ENCODE measurements at places on chromosomes 16 and 17.

GRCh38 chr16:46830417-46830901 lies 521 bp downstream of the C16orf87 start:
- DNase-seq = peak; percentile 19

- DNase-seq = no peak
These were observed 1.7 kb upstream of the SPEM2 start for GRCh38 chr17:7423679-7424078.

DNA sequence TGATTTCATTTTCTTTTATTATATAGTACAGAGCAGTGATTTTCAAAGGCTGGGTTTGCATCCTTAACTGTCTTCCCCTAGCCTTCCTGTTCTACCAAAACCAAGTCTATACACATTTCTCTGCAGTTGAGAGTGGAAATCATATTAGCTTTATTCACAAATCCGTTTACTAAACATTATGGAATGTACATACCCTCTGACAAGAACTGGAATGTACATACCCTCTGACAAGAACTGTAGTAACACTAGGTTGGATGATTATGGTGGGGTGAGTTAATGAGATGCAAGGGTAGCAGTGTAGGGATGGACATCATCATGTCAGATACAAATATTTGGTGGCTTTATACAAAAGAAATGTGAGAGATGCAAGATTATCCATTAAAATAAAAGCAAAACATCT lies 154.8 kb downstream of the CYB561 start:
- DNase-seq = no peak

GRCh38 chr16:57764341-57765159 lies 29.0 kb downstream of the KATNB1 start:
- DNase-seq = peak; percentile 15

DNA sequence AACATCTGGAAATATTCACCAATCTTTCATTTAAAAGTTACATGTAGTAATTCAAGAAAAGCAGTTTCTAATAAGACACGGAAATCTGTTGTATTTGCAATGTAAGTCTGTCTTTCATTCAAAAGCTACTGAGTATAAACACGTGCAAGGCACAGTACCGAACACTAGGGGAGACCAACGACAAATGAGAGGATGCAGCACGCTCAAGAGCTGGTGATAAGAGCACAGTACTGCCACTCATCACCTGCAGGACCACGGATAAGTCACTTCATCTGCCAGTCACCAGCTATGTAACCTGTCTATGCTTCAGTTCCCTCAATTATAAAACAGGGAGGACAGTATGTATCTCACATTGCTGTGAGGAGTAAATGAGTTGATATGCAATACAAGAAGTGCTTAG lies 67.1 kb downstream of the CLEC18A start:
- DNase-seq = peak; percentile 6

DNA sequence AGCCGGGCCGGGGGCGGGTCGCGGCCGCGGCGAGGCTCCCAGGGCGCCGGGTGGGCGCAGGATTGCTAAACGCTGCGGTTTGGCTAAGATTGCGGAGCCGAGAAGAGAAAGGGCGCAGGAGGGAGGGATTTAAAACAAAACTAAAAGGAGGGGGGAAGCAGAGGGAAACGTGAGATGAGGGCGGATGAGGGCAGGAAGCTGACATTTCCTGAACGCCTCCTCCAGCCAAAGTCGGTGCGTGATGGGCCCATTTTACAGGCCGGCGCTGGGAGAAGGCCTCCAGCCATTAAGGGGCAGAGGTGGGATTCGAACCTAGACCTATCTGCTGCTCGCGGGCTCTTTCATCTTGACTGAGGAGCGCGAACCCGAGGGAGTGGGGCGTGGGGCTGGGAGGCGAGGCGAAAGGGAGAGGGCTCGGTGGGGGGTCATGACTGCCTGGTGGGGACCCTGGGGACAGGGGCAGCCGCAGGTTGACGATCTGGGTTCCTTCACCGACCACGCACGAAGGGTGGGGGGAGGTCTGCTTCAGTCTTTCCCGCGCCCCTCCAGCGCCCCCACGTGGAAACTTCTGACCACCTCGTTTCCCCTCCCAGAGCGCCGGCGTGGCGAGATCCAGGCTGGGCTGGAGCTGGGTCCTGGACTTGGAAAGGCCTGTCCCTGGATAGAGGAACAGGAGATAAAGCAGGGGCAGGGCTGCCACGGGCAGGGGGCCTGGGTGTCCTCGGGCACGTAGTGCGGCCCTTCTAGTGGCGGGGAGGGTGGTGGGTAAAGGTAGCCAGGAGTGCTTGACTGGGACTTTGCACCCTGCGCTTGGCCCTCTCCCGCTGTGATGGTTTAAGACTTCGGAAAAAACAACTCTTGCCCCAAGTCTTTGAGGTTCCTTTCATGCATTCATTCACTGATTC lies 3.8 kb upstream of the TAC4 start:
- peak; percentile 62 for DNase-seq

DNA sequence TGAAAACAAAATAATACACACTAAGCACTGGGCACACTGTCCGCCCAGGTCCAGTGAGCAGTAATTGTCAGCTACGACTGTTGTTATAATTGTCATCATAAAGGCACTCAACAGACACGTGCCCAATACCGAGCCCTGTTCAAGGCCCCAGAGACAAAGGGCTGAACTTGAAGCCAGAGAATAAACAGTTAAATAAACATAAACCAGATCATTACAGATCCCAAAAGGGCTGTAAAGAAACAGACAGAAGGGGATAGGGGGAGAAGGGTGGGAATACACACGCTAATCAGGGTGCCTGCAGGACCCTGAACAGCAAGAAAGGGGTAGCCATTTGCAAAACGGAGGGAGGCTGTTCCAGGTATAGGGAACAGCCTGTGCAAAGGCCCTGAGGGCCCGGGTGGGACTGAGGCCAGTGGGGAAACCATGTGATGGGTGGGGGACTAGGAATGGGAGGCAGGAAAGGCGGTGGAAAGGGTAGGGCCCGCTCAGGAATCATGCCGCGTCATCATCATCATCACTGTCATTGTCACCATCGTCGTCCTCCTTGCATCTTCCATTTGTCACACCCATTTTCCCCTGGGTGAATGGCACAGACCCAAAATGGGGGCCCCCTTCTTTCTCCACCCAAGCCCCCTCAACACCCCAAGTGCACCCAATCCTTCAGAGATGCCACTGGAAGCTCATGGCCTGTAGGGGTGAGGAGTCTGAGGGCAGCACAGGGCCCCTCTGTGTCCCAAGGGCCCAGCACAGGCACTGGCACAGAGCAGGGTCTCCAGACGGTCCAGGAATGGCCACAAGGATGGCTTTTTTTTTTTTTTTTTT lies 6.3 kb downstream of the CARHSP1 start:
- no peak for DNase-seq

DNA sequence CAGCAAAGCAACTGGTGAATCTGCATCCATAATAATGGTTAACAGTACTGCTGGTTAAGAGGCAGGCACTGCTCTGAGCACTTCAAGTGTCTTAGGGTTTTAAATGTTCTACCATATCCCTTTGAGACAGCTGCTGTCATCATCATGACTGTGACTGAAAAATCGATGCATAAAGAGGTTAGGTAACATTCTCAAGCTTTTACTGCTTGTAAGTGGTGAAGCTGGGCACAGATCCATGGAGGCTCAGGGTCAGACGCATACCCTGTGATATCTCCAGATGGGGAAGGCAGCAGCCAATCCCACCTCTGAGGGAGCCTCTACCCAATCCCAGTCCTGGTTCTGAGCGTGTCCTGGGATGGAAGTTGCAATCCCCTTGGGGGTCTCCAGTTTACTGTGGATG lies 57.6 kb upstream of the SOX9 start:
- DNase-seq = no peak

DNA sequence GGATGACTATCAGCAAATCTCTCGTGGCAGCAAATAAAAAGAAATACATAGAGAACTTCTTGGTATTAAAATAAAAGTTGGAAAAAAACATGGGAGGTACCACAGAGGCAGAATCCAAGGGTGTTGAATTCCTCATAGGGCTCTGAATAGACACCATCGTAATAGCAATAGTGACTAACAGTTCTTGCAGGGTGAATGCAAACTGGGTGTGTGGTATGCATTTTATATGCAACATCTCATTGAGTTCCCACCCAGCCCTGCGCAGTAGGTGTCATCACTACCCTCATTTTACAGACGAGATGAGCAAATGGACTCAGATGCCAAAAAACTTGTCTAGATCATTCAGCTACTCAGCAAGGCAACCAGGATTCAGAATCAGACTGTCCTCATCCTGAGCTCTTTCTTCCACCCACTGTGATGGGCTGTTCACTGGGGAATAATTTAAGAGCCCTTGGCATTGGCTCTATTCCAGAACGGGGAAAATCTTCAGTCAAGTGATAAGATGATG lies 354.6 kb upstream of the CDH11 start:
- no peak for DNase-seq

DNA sequence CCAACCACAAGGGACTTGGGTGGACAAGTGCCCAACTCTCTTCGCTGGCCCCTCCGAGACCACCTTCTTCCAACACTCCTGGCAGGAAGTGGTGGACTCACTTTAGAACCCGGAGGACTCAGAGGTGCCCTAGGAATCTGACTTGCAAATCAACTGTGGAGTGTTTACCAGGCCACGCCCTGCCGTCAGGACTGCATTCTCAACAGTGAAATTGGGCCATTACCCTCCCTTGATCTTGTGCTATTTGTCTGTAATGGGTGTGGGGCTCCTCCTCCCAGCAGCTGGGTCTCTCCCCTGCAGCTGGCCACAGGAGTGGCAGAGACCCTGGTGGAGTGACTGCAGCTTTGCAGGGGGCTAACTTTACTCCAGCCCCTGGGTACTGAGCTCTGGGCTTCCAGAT lies 212.2 kb upstream of the RPL38 start:
- no peak for DNase-seq

- DNase-seq = no peak
These were observed 13.7 kb downstream of the MYBBP1A start for GRCh38 chr17:4541328-4542002.

GRCh38 chr16:77579351-77579891 lies 142.9 kb upstream of the NUDT7 start:
- no peak for DNase-seq

- DNase-seq = no peak
These were observed 19.9 kb upstream of the PLLP start for GRCh38 chr16:57304169-57305061.

- DNase-seq = no peak
These were observed 30.0 kb upstream of the KDM6B start for GRCh38 chr17:7803981-7804380.

- DNase-seq = no peak
These were observed 257.4 kb downstream of the KCNJ2 start for GRCh38 chr17:70426752-70427151.

- no peak for DNase-seq
These were observed 3.3 kb downstream of the ZNF598 start for GRCh38 chr16:2006317-2006716.

GRCh38 chr17:179066-179432 lies 2.4 kb downstream of the DOC2B start:
- DNase-seq = no peak

DNA sequence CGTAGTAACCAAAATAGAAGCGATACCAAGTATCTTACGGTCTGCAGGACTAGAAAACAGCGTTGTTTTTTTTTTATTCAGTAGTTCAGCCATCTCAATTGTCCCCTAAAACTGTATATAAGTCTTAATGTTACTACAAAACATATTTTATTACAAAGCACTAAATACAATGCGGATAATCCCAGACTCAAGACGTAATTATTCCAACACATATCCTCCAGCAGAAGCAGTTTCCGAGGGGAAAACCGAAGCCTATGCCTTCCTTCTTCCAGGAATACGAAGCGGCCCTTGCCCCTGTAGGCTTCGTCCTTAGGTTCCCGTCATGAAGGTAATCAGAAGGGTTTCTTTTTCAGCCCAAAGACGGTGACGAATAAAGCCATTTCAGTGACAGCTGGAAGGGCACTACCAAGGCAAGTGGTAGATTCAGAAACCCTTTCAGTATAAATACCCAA lies 2.3 kb downstream of the TMEM107 start:
- DNase-seq = no peak

GRCh38 chr17:80742091-80742490 lies 197.5 kb downstream of the RPTOR start:
- no peak for DNase-seq

- no peak for DNase-seq
These were observed 94.2 kb downstream of the KATNIP start for GRCh38 chr16:27644165-27644564.

DNA sequence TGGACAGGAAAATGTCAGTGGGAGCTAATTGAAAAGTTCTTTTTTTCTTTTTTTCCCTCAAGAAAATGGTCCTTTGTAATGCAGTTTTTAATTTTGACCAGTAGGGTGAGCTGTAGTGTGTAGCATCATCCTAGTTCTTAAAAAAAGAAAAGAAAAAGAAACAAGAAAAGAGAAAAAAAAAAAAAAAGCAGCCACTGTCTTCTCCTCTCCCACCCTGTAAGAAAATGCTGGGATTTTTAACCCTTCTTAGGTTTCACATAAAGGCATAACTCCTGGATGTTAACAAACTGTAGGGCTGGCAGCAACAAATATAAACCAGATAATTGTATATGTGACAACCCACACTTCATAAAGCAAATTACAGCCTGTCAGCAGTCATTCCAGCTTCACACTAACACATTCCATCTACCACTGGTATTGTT lies 78.1 kb downstream of the SKAP1 start:
- DNase-seq = no peak

GRCh38 chr16:70695331-70696070 lies 9.6 kb upstream of the MTSS2 start:
- DNase-seq = no peak

DNA sequence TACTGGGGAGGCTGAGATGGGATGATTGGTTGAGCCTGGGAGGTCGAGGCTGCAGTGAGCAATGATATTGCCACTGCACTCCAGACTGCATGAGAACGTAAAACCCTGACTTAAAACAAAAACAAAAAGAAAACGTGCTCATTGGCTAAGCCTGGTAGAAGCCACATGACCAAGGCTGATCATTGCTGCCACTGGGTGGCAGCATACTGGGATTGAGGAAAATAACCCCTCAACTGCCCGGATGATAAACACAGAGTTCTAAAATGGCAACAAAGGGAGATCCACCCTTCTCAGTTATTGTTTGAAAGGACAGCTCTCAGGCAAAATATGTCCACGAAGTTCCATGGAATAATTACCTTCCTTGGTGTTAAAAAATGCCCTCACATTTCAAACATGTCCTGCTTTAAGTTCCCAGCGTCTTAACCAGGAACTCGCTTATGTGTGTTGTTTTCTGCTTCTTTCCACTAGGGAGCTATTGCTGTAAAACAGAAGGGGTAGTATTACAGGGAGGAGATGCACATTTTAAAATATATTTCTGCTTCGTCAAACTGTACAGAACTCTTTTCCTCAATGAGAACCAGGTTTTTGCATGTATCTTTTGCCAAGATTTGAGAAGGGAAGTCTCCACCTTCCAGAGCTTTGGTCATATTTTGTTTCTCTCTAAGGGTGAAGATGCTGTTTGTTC lies 675.3 kb downstream of the MAF start:
- peak; percentile 25 for DNase-seq

DNA sequence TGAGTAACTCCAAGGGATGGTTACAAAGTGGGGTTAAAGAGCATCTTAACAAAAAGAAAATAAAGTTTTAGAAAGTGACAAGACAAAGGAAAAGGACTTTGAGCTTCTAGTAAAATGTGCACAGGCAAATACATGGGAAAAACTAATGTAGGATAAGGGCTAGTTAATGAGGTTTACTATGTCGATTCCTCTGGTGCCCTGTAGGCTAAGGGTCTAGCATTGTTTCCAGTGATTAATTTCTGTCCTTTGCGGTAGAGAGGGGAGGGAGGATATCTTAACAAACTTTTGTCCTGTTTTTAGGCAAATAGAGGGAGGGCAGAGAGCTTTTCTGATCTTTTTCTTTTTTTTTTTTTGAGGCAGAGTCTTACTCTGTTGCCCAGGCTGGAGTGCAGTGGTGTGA lies 96.6 kb upstream of the SIAH1 start:
- DNase-seq = no peak

GRCh38 chr17:40551879-40552768 lies 13.1 kb downstream of the CCR7 start:
- DNase-seq = no peak

GRCh38 chr16:2476345-2476720 lies 1.4 kb downstream of the TBC1D24 start:
- DNase-seq = no peak

Measured in stimulated activated CD4-positive, alpha-beta T cell treated with anti-CD3 and anti-CD28 coated beads, Interleukin-4, amount 100 ng/mL, for 48 hours (primary cell).